ENCODE measurements at places on chromosomes 1 and 21. TPM values are rescaled to one million over a fixed set of nuclear protein-coding genes. Genes with fewer than 3 reads are reported as not detected.
A peak's percentile ranks its signal among the peaks of the same experiment; 100 is the strongest.

GRCh38 chr1:19166066-19166465, 44.0 kb downstream of the UBR4 start:
- no peak overlapping the region for H3K4me3 ChIP-seq
- H3K27me3 ChIP-seq = no peaks in the 10 kb centered on the region
- DNase-seq = no peak
- peaks cover 19% of the 10 kb centered on the region for H3K4me1 ChIP-seq
- no peak overlapping the region for H3K27ac ChIP-seq
- peaks cover 55% of the 10 kb centered on the region for H3K36me3 ChIP-seq

GRCh38 chr1:67715819-67716218, 30.8 kb downstream of the GADD45A start:
- H3K36me3 ChIP-seq = no peaks in the 10 kb centered on the region
- no peaks in the 10 kb centered on the region for H3K4me1 ChIP-seq
- no peak overlapping the region for H3K27ac ChIP-seq
- no peak overlapping the region for H3K4me3 ChIP-seq
- no peak for DNase-seq
- H3K27me3 ChIP-seq = peaks cover under 1% of the 10 kb centered on the region

DNA sequence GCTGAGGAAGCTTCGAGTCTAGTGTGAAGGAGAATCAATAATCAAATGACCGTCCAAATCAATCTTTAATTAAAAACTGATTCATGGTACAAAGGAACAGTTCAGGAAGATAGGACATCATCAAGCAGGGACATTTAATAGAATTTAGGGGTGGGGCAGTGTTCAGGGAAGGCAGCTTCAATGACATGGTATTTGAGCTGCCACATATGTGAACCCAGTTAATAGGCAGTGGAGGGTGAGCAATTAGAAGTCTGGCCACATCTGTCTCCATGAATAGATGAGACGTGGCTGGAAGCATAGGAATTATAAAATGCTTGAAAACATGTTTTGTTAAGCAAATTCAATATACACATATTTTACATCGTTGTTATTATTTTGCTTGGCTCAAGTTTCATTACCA, 362.7 kb downstream of the PRDM2 start:
- H3K36me3 ChIP-seq = no peaks in the 10 kb centered on the region
- H3K27ac ChIP-seq = no peak overlapping the region
- H3K27me3 ChIP-seq = peaks cover 18% of the 10 kb centered on the region
- H3K4me3 ChIP-seq = no peak overlapping the region
- no peak for DNase-seq

DNA sequence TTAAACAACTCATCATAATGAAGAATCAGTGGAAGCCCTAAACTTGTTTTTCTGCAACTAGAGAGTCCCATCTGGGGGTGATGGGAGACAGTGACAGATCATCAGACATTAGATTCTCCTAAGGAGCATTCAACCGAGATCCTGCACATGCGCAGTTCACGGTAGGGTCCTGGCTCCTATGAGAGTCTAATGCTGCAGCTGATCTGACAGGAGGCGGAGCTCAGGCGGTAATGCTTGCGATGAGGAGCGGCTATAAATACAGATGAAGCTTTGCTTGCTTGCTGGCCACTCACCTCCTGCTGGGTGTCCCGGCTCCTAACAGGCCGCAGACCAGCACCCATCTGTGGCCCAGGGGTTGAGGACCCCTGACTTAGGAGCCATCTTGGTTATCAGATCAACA, 247.2 kb downstream of the FMN2 start:
- H3K4me1 ChIP-seq = no peaks in the 10 kb centered on the region
- no peak overlapping the region for H3K27ac ChIP-seq
- no peaks in the 10 kb centered on the region for H3K36me3 ChIP-seq
- no peak for DNase-seq

GRCh38 chr1:26705788-26706311, 10.0 kb downstream of the ARID1A start:
- H3K36me3 ChIP-seq = peaks cover 51% of the 10 kb centered on the region
- peak overlapping the region; percentile 50 for H3K4me3 ChIP-seq
- peaks cover 43% of the 10 kb centered on the region for H3K4me1 ChIP-seq
- H3K27ac ChIP-seq = peak overlapping the region; percentile 76

DNA sequence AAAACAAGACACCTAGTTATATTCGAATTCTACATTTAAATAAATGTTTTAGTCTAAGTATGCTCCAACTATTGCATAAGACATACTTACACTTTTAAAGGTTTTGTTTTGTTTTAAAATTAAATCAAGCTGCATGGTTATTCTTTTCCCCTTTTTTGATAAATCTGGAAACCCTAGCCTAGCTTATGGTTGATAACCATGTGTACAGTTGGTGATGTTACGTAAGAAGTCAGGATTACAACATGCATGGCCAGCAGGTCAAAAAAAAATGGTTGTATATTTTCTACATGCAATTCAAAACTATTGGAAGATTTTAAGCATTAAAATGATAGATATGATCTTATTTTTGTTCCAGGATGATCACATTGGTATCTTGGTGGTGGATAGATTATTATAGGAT, 1600.6 kb downstream of the PLA2G4A start:
- no peaks in the 10 kb centered on the region for H3K4me1 ChIP-seq
- H3K27ac ChIP-seq = no peak overlapping the region
- H3K36me3 ChIP-seq = no peaks in the 10 kb centered on the region
- H3K27me3 ChIP-seq = no peaks in the 10 kb centered on the region

- peaks cover 4% of the 10 kb centered on the region for H3K4me1 ChIP-seq
- H3K27ac ChIP-seq = no peak overlapping the region
- H3K36me3 ChIP-seq = no peaks in the 10 kb centered on the region
- H3K27me3 ChIP-seq = no peaks in the 10 kb centered on the region
- no peak overlapping the region for H3K4me3 ChIP-seq
Measured at GRCh38 chr1:76013206-76013581, 61.4 kb upstream of the ST6GALNAC3 start.

DNA sequence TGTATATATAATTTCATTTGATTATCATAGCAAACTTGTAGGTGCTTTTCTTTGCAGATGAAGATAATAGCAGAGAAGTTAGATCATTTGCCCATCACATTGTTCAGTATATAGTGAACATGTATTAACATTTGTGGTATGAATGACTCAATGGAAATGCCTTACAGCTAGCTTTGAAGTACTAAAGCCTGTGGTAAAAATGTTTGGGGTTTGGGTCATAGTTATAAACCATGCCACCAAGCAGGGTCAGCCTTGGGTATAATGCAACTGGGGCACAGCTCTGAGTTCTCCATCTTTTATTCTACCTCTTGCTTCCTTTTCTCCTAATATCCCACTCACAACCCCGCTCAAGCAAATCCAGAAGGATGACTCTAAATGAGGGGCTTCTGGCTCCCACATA, 141.6 kb downstream of the KCNT2 start:
- H3K27me3 ChIP-seq = no peaks in the 10 kb centered on the region
- H3K4me3 ChIP-seq = no peak overlapping the region
- H3K27ac ChIP-seq = no peak overlapping the region
- no peaks in the 10 kb centered on the region for H3K36me3 ChIP-seq

GRCh38 chr1:168637350-168637991, 61.1 kb downstream of the XCL1 start:
- peaks cover 5% of the 10 kb centered on the region for H3K27me3 ChIP-seq
- no peaks in the 10 kb centered on the region for H3K4me1 ChIP-seq
- no peak overlapping the region for H3K4me3 ChIP-seq
- H3K27ac ChIP-seq = no peak overlapping the region
- H3K36me3 ChIP-seq = no peaks in the 10 kb centered on the region
- DNase-seq = no peak

DNA sequence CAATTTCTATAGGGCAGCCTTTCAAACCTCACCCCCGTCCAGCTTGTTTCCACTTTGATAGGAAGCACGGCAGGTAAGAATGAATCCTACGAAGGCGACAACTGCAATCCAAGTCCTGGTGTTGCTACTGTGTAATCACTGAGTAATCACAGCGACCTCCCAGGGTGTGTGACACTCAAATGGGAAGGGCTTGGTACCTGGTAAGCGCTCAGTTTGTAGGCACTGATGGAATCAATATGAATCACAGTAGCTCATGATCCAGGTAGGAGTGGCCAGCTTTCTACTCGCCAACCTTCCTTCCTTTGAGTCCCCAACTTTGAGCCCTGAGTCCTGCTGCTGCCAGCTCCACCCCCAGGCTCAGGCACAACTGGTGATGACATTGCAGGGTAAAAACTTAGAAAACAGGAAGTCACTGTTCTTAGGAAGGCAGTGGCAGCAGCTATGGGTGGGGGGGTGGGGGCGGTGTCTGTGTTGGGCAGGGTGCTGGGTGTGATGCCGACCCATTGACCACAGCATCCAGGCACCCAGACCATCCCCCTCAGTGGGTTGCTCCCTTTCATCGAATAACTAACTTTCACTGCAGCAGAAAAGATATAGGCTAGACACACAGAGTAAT, 70.7 kb downstream of the CD247 start:
- peak; percentile 78 for DNase-seq
- H3K4me3 ChIP-seq = peak overlapping the region; percentile 40
- peaks cover 46% of the 10 kb centered on the region for H3K36me3 ChIP-seq
- peaks cover 77% of the 10 kb centered on the region for H3K4me1 ChIP-seq
- H3K27ac ChIP-seq = peak overlapping the region; percentile 90
- no peaks in the 10 kb centered on the region for H3K27me3 ChIP-seq

- no peak overlapping the region for H3K27ac ChIP-seq
- H3K27me3 ChIP-seq = no peaks in the 10 kb centered on the region
- no peak overlapping the region for H3K4me3 ChIP-seq
- no peaks in the 10 kb centered on the region for H3K36me3 ChIP-seq
- H3K4me1 ChIP-seq = peaks cover 2% of the 10 kb centered on the region
Measured at GRCh38 chr21:32597205-32597604, 11.9 kb upstream of the TCP10L start.

DNA sequence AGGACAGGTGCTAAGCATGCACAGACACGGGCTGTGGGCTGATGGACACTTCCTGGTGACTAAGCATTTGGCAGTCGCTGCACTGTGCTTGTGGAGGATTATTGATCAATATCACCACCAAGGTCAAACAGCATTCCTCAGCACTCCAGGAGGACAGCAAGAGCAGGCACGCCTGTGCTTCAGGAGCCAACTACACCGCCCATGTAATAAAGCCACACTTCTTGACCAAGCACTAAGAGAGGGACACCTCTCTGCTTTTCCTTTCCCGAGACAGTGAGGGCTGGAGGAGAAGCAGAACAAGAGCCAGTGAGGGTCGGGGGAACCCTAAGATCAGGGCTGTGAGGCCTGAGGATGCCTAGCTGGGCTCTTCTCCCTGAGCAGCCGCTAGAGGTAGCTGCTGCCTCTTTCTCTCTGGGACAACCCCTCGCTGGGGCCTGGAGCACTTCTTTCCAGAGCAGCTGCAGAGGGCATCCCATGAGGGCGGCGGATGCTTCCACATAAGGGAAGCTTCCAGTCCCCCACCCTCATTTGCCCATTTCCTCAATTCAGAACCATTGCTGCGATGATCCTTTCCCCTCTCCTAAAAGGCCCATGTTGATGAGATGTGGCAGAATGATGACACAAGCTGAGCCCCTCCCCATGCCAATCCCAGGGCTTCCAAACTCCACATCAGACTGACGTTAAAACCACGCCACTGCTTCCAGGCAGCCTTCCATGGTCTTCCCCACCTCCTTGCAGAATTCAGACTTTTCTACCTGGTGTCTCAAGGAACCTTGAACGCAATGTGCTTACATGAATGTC, 19.1 kb downstream of the RAB7B start:
- no peaks in the 10 kb centered on the region for H3K36me3 ChIP-seq
- H3K27ac ChIP-seq = no peak overlapping the region
- DNase-seq = peak; percentile 36

DNA sequence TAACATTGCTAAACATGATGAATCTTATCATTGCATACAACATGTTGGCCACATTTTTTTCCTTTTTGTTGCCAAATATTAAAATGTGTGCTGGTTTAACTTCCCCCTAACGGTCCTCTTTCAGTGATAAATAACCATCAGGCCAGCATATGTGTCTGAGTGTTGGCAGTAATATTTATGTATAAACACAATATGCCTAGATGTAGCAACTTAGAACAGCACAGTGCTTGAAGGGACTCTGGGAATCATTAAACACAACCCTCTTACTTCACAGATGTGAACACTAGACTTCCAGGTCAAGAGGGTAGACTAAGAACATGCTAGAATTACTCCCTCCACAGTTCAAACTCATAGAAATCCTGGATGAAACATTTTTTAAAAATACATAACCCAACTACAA, 581.8 kb downstream of the PLPP3 start:
- H3K4me3 ChIP-seq = no peak overlapping the region
- no peak for DNase-seq
- H3K27me3 ChIP-seq = no peaks in the 10 kb centered on the region
- H3K27ac ChIP-seq = no peak overlapping the region

DNA sequence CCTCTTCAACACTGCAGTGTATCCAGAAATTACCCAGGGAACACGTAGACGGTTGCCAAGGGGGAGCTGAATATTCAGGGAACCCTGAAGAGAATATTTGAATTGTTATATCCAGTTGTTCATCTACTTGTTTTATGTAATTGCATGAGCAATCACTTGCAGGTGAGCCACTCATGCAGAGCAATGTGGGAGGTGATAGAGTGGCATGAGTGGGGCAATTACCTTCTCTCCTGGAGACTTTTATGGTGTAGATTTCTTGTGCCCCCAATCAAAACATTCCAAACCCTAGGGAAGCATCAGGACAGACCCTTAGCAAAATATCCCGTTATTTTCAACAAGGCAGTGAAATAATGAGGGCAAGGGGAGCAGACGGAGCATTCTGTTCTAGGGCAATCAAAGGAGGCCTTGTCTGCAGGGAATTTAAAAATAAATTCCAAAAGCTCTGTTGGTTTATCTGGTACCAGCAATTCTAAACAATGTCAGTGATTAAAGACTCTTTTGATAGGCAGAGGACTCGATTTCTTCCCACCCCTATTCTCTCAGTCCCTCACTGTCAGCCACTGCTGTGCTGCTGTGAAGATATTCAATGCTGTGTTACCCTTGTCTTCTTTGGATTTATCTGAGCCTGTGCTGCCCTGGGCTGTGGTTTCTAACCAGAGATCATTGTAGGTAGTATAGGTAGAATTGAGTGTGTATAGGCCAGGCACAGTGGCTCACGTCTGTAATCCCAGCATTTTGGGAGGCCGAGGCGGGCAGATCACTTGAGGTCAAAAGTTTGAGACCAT, 180.2 kb upstream of the MAP1LC3C start:
- H3K4me1 ChIP-seq = no peaks in the 10 kb centered on the region
- H3K36me3 ChIP-seq = no peaks in the 10 kb centered on the region
- no peak overlapping the region for H3K27ac ChIP-seq
- H3K4me3 ChIP-seq = no peak overlapping the region
- no peak for DNase-seq

DNA sequence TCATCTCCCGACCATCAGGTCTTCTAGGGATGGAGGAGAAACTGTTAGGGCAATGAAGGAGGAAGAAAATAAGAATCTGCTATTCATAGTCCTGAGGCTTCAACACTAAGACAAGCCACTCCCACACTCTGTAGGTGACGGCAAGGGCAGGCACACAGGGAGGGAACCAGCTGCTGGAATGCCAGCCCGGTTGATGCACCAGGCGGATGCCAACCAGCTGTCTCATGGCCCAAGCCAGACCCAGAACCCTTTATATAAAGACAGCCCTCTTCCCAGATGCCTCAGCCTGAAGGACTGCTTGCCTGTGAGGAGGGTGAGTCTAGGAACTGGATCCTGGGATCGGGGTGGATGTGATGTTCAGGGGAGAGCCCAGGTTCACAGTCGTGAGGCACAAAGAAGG, at the start of gene KPRP:
Gene KPRP, plus strand, starts transcription at position 279 of the 400 bp plus-strand sequence. CDS start 1,564 bp downstream, outside the sequence.
- H3K4me1 ChIP-seq = no peaks in the 10 kb centered on the region
- no peak for DNase-seq
- no peaks in the 10 kb centered on the region for H3K36me3 ChIP-seq
- peaks cover 41% of the 10 kb centered on the region for H3K27me3 ChIP-seq
- H3K27ac ChIP-seq = no peak within 1 kb of the TSS
- H3K4me3 ChIP-seq = no peak within 1 kb of the TSS

The ST7L gene
- 11.4 TPM for total RNA-seq

The RIPK4 gene
- total RNA-seq = 0.76 TPM

The GSTM1 gene
- not detected for total RNA-seq

The SLC22A15 gene
- total RNA-seq = 0.47 TPM

The LIX1L gene
- total RNA-seq = 37.6 TPM

Measured in activated naive CD8-positive, alpha-beta T cell treated with anti-CD3 and anti-CD28 coated beads for 36 hours (primary cell).